ENCODE measurements at places on chromosomes 3 and 15.

DNA sequence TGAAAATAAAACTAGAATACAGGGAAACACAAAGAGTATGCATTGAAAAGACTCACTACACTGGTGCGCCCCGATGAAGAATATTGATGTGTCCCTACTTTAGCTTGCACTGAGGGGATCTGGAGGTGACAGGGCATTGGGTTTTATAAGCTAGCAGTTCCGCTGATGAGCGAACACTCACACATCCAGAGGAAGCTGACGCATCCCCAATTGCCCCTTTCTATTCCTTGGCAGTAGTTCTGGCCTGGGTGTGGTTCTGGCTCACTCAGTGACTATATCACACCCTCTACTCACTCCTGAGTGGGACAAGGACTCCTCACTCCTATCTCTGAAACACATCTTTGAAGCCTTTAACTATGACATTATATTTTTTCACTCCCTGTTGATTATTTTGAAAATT, 71.0 kb downstream of the B3GNT5 start:
- DNase-seq = no peak

DNA sequence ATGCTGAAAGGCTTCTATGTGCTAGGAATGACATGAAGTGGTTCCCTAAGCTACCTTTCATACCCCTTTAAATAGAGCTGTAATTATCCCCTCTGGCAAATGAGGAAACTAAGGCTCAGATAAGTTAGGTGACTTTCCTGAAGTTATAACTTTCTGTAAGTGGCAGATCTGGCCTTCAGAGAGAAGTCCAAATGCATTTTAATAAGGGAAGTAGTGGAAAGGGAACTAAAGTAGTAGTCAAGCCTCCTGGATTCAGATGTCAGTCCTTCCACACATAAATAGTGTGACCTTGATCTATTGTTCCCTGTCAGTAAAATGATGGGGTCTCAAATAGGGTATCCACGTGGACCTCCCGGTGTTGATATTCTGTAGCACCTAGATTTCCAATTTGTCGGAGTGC, 277.7 kb downstream of the EDEM1 start:
- no peak for DNase-seq

GRCh38 chr15:35244227-35244626, 159.1 kb upstream of the NANOGP8 start:
- no peak for DNase-seq

GRCh38 chr3:127675651-127676391, 3.1 kb downstream of the ABTB1 start:
- no peak for DNase-seq

DNA sequence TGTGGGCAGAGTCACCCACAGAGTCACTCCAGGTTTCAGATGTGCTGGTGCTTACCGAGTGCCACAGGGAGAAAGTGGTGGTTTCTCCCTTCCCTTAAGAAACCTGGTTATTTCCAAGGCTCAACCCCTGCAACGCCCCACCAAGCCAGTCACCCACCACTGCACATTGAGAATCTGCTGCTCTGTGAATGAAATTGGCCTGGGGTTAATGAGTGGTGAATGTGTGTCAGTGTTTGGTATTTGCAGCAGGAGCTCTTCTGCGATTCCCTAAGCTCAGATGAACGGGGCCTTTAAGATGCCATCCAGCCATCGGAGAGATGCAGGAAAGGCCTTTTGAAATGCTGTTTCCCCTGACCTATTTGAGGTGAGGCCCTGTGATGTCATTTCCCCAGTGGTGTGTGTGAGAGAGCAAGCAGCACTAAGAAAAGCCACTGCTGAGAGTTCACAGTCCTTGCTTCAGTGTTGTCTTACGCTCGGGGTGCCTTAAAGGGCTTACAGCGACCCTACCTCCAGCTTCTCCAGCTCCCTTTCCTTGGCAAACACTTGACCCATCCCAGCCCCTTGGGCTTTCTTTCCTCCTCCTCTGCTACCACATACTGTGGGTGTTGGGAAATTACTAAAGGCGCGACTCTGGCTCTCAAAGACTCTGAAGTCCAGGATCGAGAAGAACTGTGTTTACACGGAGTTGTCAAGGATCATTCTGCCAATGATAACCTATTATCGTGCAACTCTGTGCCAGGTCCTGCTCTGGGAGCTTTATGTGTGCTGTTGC, 68.9 kb downstream of the SMAD3 start:
- DNase-seq = no peak

GRCh38 chr15:82183121-82184031, 79.2 kb downstream of the EFL1 start:
- no peak for DNase-seq

DNA sequence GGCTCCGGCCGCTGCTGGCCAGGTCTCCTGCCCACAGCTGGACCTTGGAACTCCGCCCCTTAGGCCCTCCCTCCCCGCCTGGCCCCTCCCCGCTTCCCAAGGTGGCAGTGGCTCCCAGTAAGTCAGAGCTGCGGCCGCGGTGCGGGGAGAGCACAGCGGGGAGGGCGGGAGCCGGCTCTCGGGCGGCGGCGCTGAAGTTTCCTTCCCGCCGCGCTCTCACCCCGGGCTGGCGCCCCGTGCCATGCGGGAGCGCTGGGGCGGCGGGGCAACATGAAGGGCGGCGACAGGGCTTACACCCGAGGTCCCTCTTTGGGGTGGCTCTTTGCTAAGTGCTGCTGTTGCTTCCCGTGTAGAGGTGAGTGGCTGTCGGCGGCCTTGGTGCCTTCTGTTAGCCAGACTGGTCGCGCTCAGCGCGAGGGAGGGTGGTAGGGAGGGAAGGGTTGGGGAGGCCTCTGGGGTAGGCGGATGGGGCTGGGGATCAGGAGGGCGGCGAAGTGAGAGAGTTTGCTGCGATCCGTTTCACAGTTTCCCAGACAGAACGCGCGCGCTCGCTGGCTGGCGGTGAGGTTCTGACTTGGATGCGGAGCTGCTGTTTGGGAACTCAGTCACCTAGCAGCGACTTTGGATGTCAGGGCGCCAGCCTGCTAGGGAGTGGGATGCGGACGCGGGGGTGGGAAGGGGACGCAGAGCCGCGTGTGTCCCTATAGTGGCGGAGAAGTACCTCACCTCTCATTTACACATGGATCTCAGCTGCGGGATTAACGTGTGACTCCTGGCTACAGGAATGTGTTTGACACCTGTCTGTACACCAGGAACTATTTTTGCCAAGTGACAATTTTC, 145.5 kb upstream of the UMPS start:
- DNase-seq = no peak

DNA sequence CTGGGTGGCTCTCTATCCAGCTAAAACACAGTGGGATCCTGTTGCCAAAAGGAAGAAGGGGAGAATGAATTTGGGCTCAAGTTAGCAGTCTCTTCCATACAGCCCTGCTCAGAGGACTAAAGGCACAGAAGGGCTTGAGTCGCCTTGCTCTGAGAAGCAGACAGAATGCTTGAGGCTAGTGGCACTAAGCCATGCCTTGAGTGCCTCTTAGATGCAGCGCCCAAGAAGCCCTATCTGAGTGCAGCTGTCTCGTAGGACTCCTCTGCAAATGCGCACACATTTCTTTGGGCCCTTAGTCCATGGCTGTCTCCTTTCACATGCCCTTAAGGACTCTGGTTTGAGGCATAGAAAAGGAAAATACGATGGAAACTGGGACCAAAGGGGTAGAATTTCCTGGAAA, 211.3 kb upstream of the CHRM5 start:
- DNase-seq = no peak

DNA sequence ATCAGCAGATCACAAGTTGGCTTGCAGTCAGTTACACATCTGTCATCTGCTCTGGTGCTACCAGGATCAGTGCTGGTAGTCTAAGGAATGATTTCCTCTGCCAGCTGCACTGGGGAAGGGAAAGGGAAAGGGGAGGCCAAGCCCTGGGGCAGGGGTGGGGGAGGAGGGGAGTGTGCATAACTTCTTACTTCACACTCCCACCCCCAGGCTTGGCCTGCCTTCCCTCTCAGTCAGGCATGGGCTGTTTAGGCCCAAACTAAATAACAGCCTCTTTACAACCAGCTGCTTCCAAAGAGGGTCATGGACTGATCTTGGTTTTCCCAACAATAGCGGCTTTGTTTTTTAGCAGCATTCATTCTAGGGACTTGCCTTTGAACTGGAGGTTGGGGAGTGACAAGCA, 86.1 kb upstream of the PSMD6 start:
- no peak for DNase-seq
